ENCODE measurements at places on chromosomes 7 and 10. TPM values are rescaled to one million over a fixed set of nuclear protein-coding genes. Genes with fewer than 3 reads are reported as not detected.

Gene HABP2
- not detected for total RNA-seq

Gene HSPA12A
- 0.30 TPM for total RNA-seq

Gene PTPRN2
- 0.51 TPM for total RNA-seq

Gene AHCYL2
- total RNA-seq, result 11.0 TPM

GRCh38 chr10:14601872-14602725 is 172.6 kb downstream of the FAM107B start:
- no peaks in the 10 kb centered on the region for H3K27me3 ChIP-seq
- H3K36me3 ChIP-seq, result peaks cover 14% of the 10 kb centered on the region
- DNase-seq, result peak; percentile 76
- H3K27ac ChIP-seq, result peak overlapping the region; percentile 70
- peaks cover 27% of the 10 kb centered on the region for H3K4me1 ChIP-seq

- H3K4me1 ChIP-seq, result no peaks in the 10 kb centered on the region
- no peak for DNase-seq
- H3K27me3 ChIP-seq, result peaks cover 6% of the 10 kb centered on the region
- H3K4me3 ChIP-seq, result no peak overlapping the region
- H3K36me3 ChIP-seq, result no peaks in the 10 kb centered on the region
- H3K27ac ChIP-seq, result no peak overlapping the region
These were observed 10.3 kb upstream of the PDCD4 start for GRCh38 chr10:110861476-110861875.

- DNase-seq, result no peak
- no peaks in the 10 kb centered on the region for H3K27me3 ChIP-seq
- no peaks in the 10 kb centered on the region for H3K36me3 ChIP-seq
- no peaks in the 10 kb centered on the region for H3K4me1 ChIP-seq
These were observed 116.0 kb upstream of the C7orf33 start for GRCh38 chr7:148474481-148475025.

DNA sequence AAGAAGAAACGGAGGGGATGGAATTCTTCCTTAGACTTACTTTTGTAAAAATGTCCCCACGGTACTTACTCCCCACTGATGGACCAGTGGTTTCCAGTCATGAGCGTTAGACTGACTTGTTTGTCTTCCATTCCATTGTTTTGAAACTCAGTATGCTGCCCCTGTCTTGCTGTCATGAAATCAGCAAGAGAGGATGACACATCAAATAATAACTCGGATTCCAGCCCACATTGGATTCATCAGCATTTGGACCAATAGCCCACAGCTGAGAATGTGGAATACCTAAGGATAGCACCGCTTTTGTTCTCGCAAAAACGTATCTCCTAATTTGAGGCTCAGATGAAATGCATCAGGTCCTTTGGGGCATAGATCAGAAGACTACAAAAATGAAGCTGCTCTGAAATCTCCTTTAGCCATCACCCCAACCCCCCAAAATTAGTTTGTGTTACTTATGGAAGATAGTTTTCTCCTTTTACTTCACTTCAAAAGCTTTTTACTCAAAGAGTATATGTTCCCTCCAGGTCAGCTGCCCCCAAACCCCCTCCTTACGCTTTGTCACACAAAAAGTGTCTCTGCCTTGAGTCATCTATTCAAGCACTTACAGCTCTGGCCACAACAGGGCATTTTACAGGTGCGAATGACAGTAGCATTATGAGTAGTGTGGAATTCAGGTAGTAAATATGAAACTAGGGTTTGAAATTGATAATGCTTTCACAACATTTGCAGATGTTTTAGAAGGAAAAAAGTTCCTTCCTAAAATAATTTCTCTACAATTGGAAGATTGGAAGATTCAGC is 158.7 kb upstream of the LANCL2 start:
- no peak overlapping the region for H3K4me3 ChIP-seq
- H3K27ac ChIP-seq, result no peak overlapping the region
- peaks cover 7% of the 10 kb centered on the region for H3K4me1 ChIP-seq
- H3K27me3 ChIP-seq, result no peaks in the 10 kb centered on the region

- no peak overlapping the region for H3K27ac ChIP-seq
- no peak for DNase-seq
- H3K27me3 ChIP-seq, result no peaks in the 10 kb centered on the region
- H3K4me1 ChIP-seq, result no peaks in the 10 kb centered on the region
- no peak overlapping the region for H3K4me3 ChIP-seq
These were observed 91.3 kb downstream of the PDGFA start for GRCh38 chr7:428387-428786.

DNA sequence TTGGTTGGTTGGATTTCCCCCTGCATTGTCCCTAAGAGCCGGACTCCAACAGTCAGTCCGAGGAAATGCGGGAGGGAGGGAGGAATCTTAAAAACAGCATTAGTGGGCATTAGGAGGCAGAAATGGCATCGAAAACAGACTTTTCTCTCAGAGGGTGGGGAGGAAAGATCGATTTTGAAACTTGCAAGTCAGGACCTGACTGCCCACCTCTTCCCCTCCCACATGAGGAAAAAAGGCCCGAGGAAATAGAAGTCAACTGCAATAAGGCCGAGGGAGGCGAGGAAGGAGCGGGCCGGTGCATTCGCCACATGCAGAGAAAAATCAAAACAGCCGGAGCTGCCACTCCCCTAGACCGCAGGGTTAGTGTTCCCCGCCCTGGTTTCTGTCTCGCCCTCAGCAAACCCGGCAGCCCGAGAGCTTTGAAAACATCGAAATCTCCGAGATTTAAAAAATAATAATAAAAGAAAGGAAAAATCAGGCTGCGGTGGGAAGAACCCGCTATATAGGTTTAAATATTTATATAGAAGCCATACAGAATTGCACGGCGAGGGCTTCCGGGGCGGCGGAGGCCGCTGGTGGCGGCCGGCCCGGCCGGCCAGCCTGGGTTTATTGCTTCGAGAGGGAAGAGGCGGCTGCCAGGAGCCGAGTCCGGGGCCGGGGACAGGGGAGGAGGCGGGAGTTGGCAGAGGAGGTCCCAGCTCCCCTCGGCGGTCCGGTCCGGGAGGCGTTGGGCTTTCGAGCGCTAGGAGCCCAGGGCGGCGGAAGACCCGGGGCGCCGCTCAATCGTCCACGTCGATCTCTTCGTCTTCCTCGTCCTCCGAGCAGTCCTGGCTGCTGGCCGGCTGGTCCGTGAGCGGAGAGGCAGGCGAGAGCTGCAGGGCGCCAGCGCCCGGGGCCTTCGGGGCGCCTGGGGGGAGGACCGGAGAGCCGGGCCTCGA is 2.5 kb downstream of the LBX1 start:
- H3K4me1 ChIP-seq, result no peaks in the 10 kb centered on the region
- no peak for DNase-seq
- no peak overlapping the region for H3K4me3 ChIP-seq

- no peaks in the 10 kb centered on the region for H3K4me1 ChIP-seq
- H3K27ac ChIP-seq, result no peak overlapping the region
- H3K36me3 ChIP-seq, result no peaks in the 10 kb centered on the region
- no peaks in the 10 kb centered on the region for H3K27me3 ChIP-seq
- no peak overlapping the region for H3K4me3 ChIP-seq
These were observed 49.3 kb downstream of the LRRC4 start for GRCh38 chr7:127981965-127982364.

- no peaks in the 10 kb centered on the region for H3K4me1 ChIP-seq
- H3K27ac ChIP-seq, result no peak overlapping the region
- no peak overlapping the region for H3K4me3 ChIP-seq
- H3K27me3 ChIP-seq, result no peaks in the 10 kb centered on the region
- no peaks in the 10 kb centered on the region for H3K36me3 ChIP-seq
These were observed 38.9 kb downstream of the HDAC9 start for GRCh38 chr7:18534481-18534880.

DNA sequence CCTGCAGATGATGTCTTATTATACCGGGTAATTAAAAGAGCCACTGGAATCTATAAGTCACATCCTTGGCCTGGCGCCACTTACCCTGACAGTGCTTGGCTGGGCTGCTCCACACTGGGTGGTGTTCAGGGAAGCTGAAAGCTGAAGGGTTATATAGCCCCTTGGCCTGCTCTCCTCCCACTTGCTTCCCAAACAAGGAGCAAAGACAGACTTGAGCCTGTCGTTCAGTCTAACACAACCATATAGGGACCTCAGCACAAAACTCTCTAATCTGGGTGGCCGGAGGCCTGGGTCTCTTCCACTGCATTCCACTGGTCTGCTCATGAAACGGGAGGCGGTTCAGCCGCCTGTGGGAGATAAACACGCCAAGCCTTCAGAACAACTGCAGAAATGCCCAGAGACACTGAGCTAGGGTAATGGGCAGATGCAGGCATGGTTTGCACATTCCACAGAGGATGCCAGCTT is at the start of gene ACTA2:
TSS of gene ACTA2 (minus strand) at position 127 of the 465 bp plus-strand sequence. CDS start 3,843 bp downstream, outside the sequence.
- no peak within 1 kb of the TSS for H3K27ac ChIP-seq
- DNase-seq, result no peak
- no peaks in the 10 kb centered on the region for H3K36me3 ChIP-seq
- peaks cover 23% of the 10 kb centered on the region for H3K27me3 ChIP-seq
- no peak within 1 kb of the TSS for H3K4me3 ChIP-seq
- no peaks in the 10 kb centered on the region for H3K4me1 ChIP-seq

- peaks cover 23% of the 10 kb centered on the region for H3K4me1 ChIP-seq
- peak overlapping the region; percentile 80 for H3K27ac ChIP-seq
- DNase-seq, result peak; percentile 58
These were observed 1.5 kb downstream of the KMT2E start for GRCh38 chr7:105015390-105015965.

- H3K4me3 ChIP-seq, result no peak overlapping the region
- H3K27ac ChIP-seq, result no peak overlapping the region
- no peaks in the 10 kb centered on the region for H3K36me3 ChIP-seq
- DNase-seq, result no peak
- H3K27me3 ChIP-seq, result no peaks in the 10 kb centered on the region
These were observed 111.7 kb upstream of the BMPER start for GRCh38 chr7:33793616-33794015.

GRCh38 chr7:102095321-102096011 is 191.2 kb upstream of the SH2B2 start:
- no peaks in the 10 kb centered on the region for H3K27me3 ChIP-seq
- H3K27ac ChIP-seq, result no peak overlapping the region
- H3K36me3 ChIP-seq, result peaks cover 4% of the 10 kb centered on the region
- no peak for DNase-seq
- no peak overlapping the region for H3K4me3 ChIP-seq

DNA sequence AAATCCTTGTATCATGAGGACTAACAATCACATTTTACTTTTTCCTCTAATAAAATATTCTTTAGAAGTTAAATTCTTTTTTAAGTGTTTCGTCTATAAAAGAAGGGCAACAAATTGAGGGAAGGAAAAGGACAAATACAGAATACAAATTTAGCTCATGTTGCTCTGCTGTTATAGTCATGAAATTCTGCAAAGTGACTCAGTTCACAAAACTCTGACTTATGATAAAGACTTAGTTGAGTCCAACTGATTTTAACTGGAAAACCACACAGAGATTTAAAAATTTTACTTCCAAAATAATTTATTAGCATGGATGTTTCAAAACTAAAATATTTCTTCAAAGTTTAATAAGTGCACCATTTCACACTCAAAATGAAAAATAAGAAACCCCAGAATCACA is 75.0 kb upstream of the GPR22 start:
- no peak overlapping the region for H3K27ac ChIP-seq
- H3K4me3 ChIP-seq, result no peak overlapping the region
- H3K4me1 ChIP-seq, result no peaks in the 10 kb centered on the region
- no peaks in the 10 kb centered on the region for H3K27me3 ChIP-seq
- no peak for DNase-seq
